ENCODE measurements at places on chromosomes 16 and 17.

DNA sequence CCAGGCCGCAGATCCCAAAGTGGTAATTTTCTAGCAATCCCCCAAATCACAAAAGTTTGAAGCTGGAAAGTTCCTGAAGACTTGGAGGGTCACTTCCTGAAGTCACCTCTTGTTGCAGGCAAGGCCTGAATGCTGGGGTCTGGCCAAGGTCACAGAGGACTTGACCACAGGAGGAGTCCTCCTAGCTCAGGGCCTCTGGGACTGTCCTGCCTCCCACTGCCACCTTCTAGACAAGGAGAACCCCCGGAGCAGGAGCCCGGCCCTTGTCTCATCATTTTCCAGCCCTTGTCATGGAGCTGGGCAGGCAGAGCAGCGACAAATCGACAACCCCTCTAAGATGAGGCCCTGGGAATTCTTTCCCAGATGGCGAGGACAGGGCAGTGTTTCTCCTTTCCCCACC is 330 bp downstream of the CDH16 start:
- no peak for DNase-seq

DNA sequence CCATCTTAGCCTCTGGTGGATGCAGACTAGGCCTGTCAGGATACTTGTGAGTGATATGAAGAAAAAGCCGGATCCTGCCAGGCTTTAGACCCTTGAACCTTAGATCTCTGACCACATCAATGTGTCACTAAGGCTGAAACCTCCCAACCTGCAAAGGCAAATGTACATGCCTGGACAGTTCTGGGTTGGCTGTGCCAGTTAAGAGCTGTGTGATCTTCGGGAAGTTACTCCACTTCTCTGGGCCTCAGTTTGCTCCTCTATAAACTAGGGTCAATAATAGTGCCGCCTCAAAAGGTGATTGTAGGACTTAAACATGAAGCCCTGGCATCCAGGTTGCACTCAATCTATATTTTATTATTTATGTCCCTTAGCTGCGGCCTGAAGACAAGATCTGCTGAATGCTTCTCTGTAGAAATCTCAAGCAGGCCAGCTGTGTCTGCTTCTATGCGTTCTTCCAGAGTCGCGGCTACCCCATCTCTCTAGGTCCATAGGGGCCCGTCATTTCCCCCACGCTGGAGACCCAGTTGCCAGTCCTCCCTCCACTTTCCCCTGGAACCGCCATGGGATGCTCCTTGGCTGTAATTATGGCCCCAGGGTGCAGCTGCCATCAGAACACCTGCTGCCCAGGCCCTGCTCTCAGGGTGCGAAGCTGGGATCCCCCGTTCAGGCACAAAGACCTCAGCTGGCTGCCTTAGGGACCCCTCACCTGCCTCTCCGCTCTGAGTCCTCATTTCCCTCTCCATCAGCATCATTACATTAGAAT is 50.2 kb downstream of the AKAP1 start:
- no peak for DNase-seq

GRCh38 chr17:82930043-82930923 is 90.5 kb upstream of the ZNF750 start:
- no peak for DNase-seq

- no peak for DNase-seq
Observed at GRCh38 chr16:50103764-50104163, 38.0 kb downstream of the HEATR3 start.

DNA sequence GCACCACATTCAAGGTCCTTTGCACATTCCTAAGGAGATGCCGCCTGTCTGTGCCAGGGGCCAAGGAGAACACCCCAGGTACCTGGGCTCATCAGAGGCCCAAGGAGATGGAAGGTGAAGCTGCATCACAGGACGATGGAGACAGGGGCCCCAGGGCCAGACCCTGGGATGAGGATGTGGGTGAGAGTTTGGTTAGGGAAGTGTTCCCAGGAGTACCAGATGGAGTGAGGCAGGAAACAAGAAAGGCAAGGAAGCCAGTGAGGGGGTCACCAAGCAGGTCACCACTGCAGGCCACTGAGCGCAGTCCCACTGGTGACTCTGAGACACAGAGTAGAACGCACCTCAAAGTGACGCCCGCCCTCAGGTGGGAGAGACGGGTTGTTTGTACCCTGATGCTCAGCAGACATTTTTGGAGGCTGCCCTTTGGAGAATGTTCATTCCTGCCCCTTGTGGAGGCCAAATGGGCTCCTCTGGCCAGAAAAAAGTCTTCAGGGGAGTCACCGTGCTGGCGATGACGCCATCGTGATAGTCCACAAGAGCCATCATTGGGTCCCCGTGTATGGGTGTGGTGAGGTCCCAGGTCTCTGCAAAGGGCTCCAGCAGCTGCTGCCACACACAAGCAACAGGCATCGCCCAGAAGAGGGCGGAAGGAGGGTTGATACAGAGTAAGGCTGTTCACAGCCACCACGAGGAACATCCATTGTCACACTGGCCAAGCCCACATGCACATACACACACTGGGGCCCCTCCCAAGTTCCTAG is 57.5 kb downstream of the BEAN1 start:
- no peak for DNase-seq

GRCh38 chr17:46962374-46962790 is 16.7 kb downstream of the RPRML start:
- DNase-seq: no peak

DNA sequence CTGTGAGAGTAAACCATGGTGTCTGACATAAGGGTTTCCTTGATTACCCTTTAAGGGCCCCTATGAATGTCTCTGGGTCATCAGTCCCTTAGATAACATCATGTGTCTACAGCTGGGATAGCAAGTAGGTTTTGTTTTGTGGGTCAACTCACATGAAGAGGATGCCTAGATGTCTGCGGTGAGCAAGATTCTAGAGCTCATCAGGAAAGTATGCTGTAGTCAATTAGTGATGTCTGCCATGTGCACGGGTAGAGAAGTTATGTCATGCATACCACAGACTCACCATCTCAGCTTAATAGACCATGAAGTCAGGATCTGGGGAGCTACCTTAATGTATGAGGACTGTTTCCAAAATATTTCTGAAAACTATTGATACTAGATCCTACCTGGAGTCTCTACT is 57.5 kb downstream of the CDH13 start:
- DNase-seq: no peak

DNA sequence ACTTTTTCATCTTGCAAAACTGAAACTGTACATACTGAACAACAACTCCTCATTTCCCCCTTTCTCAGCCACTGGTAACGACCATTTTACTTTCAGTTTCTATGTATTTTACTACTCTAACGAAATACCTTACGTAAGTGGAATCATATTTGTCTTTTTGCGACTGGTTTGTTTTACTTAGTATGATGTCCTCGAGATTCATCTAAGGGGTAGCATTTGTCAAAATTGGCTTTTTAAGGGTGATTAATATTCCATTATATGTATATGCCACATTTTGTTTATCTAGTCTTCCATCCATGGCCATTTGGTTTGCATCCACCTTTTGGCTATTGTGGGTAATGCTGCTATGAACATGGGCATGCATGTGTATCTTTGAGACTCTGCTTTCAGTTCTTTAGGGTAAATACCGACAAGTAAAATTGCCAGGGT is 10.4 kb downstream of the KPNB1 start:
- no peak for DNase-seq

GRCh38 chr16:70706948-70707465 is 21.2 kb upstream of the MTSS2 start:
- DNase-seq: peak; percentile 58

DNA sequence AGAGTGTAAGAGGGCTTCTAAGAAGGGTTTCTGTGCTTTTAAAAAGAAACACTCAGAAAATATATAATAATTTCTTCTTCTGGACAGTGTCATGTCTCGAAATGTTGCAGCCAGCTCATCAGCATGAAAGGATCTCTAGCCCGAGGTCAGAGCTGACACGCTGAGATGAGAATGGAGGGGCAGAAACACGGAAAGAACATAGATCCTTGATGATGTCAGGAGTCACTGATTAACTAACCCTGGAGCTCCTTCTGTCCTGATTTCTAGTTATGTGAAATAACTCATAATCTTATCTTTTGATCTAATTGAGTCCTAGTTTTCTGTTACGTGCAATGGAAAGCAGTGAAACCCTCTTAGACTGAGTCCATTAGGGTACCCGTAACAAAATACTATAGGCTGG is 10.3 kb upstream of the TOX3 start:
- DNase-seq: no peak

GRCh38 chr17:19748807-19749193 is 702 bp upstream of the ALDH3A1 start:
- no peak for DNase-seq

DNA sequence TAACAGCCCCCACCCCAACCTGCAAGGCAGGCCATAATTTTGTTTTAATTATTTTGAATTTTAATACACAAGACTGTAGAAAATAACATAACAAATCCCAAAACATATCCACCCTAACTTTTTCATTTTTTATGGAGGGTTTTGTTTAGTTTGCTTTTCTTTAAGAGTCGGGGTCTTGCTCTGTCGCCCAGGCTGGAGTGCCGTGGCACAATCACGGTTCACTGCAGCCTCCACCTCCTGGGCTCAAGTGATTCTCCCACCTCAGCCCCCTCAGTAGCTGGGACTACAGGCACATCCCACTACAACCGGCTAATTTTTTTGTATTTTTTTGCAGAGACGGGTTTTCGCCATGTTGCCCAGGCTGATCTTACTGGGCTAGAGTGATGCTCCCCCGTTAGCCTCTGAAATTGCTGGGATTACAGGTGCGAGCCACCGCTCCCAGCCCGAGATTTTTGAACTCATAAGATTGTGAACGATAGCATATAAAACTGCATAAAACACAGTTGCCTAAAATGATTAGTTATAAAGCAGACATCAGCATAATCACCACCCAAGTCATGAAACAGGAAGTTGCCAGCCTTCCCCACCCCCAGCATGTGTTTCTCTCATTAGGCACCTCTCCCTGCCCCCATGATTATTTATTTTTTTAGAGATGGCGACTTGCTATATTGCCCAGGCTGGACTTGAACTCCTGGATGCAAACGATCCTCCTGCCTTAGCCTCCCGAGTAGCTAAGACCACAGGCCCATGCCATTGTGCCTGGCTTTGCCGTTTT is 13.6 kb upstream of the DOC2B start:
- DNase-seq: no peak

GRCh38 chr16:46673320-46674013 is 15.5 kb downstream of the VPS35 start:
- DNase-seq: no peak

- no peak for DNase-seq
Observed at GRCh38 chr16:12900599-12901203, 697 bp upstream of the SHISA9 start.

GRCh38 chr16:10930755-10931093 is 11.5 kb downstream of the DEXI start:
- no peak for DNase-seq

DNA sequence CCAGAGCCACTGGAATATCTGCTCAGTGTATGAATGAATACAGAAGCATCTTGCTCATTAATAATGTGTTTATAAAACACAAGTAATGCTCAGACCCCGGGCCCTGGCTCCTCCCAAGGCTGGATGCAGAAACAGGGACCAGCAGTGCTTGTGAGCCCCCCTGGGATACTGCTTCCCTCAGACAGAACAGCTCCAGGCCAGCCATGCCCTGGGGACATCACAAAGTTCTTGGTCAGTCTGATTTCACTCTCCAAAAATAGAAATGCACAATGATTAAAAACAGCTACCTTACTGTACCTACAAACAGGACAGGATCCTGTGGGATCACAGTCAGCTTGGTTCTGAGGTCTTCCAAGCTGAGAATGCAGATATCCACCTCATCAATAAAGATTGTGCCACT is 68.2 kb downstream of the ABCC12 start:
- no peak for DNase-seq

- no peak for DNase-seq
Observed at GRCh38 chr16:55571191-55571897, 4.9 kb downstream of the CAPNS2 start.

DNA sequence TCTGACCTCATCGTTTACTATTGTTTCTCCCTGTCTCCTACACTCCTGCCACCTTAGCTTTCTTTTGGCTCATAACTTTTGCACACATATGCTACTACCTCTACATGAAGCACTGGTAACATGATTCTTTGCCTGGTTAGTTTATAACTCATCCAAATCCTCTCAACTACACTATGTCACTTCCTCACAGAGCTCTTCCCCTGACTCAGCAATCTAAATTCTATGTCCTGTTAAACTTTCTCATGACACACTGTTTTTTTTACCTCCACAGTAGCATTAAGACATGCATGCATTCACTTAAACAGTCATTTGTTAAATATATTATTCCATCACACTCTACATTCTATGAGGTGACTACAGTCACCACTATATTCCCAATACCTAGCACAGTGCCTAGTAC is 19.7 kb downstream of the APPBP2 start:
- DNase-seq: no peak

GRCh38 chr16:83552228-83552627 is 255.6 kb upstream of the HSBP1 start:
- peak; percentile 60 for DNase-seq

DNA sequence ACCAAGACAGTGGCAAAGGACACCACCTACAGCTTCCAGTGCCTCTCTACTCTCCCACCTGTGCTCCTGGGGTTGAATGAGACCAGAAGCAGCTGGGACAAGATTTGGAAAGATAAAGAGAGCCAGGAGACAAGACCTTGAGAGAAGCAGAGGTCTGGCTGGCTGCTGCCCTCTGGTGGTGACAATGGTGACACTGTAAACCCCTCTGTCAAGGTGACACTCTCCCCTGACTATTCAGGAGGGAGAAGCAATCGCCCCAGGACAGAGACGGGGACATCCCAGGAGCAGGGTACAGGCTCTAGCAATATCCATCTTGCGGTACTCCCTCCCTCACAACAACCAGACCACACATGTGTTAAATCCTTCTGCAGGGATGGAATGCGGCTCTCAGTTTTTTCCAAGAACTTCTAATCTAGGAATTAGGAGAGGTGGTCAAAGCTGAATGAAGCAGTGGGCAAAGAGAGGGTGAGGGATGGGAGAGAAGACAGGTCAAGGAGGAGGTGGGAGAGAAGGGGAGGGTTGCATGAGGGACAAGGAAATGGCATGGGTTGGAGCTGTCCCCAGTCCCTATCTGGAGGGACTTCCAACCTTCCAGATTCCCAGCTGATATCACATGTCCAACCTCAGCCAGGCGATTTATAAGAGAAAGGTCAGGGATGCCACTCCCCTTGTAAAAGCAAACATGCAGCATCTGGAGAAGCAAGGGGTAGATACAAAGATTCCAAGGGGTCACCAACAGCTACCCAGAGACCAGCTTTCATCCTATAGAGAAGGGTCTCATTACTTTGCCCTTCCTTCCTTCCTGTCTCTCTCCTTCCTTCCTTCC is 2.9 kb downstream of the PHOSPHO1 start:
- peak; percentile 67 for DNase-seq

DNA sequence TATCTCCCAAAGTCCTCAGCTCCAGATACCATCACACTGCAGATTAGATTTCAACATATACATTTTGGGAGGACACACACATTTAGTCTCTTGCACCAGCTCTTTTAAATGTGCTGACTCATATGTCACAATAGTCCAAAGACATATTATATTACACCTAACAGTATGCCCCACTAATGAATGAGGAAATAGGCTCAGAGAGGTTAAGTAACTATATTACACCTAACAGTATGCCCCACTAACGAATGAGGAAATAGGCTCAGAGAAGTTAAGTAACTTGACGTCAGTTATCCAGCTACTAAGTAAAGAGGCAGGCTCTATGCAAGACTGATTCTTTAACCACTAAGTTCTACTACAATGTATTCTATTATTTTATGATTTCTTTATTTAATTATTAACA is 9.7 kb downstream of the IRX6 start:
- DNase-seq: no peak

All from SW 1271 (cell line).